Glomerular endothelial cell (primary cell): ENCODE measurements at places on chromosomes 6 and 20.

GRCh38 chr20:45311589-45312211 lies 3.6 kb upstream of the MATN4 start:
- no peak for DNase-seq

DNA sequence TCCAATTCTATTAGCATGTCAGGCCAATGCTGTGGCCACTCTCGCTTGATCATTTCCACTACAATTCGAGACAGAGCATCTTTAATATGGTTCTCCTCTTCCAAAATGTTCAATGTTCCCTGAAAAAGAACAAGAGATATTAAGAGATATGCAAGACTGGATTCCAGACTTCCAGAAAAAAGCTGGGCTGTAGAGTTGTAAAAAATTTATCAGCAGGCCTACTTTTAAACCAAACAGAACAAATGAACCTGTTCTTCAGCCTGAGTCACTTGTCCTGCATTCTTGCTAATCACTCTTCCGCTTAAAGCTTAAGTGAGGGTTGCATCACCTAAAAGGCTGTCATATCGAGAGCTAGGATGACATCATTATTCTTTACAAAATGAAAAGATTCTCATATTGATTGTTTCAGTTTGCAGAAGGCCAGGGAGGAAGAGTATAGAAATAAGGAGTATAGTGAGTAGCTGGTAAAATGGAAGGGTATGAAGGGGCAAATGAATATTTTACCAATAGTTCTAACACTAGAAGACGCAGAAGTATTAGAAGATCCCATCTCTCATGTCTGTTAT lies 4.9 kb downstream of the XPO5 start:
- DNase-seq, result no peak

GRCh38 chr20:32434434-32434833 lies 76.3 kb downstream of the ASXL1 start:
- DNase-seq, result no peak

DNA sequence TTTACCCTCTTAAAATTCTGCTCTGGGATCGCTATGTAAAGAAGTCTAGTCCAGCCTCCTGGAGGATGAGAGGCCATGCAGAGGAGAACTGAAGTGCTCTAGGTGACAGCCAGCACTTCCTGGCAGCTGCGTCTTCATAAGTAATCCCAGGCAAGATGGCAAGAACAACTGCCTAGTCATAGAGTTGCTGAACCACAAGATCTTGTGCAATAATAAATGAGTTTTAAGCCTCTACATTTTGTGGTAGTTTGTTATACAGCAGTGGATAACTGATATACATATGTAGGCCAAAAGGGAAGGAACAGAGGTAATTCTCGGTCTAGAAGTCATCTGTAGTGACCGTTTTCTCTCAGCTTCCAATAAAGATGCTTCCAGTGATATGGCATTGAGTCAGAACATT lies 103.8 kb upstream of the FLRT3 start:
- DNase-seq, result no peak

- no peak for DNase-seq
These were observed at the start of gene FOXC1 for GRCh38 chr6:1609648-1610496. Gene FOXC1 (plus strand): TSS chr6:1609915. CDS start chr6:1610446, 531 bp downstream.

- no peak for DNase-seq
These were observed 166.2 kb downstream of the SCML4 start for GRCh38 chr6:107657755-107658461.

DNA sequence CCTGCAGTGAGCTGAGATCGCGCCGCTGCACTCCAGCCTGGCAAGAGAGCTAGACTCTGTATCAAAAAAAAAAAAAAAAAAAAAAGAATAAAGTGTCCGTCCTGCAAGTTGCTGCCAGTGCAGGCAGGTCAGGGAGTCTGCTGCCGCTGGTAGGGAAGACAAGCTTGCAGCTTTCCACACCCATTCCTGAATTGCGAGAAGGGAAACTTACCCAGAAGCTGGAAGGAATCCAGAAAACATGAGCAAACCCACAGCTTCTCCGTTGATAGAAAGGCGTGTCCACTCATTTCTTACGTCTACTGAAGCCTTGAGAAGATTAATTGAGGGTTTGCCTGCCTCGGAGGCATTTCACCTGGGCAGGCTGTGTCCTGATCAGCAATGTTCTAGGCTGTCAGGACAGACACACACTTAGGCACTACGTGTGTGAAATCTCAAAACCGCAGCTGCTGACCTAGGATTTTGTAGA lies 61.6 kb upstream of the DSP start:
- DNase-seq, result no peak

DNA sequence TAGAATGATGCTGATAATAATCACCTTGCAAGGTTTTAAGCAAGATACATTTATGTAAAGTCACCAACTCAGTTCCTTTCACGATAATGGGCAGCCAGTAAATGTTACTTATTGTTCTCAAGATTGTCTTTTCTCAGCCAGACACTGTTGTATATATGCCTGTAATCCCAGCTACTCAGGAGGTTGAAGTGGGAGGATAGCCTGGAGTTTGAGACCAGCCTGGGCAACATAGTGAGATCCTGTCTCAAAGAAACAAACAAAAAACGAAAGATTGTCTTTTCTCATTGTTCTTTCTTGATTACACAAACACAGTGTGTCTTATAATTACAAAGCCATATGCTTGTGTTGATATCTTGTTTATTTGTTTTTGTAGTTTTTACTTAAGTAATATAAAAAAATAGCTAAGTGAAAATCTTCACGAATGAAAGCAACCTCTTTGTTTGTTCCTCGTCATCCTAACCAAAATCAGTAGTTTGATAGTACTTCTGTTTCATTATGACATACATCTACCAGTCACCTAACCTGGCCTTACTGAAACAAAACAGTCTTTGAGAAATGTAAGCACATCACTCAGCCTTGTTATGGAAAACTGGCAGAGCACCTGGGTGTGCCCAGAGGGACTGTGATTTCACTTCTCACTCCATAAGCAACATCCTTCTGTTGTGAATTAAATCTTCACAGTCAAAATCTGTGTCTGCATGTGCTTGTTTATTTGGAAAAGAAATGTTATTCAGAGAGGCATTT lies 436.2 kb upstream of the SOX4 start:
- no peak for DNase-seq

- DNase-seq, result no peak
These were observed 72.2 kb downstream of the RIN2 start for GRCh38 chr20:19830211-19830785.

- no peak for DNase-seq
These were observed 84.2 kb downstream of the PREP start for GRCh38 chr6:105318660-105319059.

- DNase-seq, result no peak
These were observed 309.1 kb upstream of the IMPG1 start for GRCh38 chr6:76381612-76382011.

DNA sequence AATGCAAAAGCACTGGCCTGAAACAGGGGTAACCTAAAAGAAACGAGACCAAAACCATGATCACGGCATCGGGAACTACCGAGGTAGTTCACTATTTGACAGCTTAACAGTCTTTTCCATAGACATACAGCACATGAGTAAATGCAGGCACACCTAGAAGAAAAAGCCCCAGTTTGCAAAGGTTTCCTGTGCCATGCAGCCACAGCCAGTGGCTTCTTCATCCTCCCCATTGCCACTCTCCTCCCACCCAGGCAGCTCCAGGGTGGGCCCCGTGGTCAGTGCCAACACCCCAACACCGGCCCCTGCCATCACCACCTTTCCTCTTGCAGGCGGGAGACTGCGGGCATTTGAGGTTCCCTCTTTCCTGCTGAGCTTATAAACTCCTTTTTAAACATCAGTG lies 115.4 kb downstream of the SLC23A2 start:
- no peak for DNase-seq

DNA sequence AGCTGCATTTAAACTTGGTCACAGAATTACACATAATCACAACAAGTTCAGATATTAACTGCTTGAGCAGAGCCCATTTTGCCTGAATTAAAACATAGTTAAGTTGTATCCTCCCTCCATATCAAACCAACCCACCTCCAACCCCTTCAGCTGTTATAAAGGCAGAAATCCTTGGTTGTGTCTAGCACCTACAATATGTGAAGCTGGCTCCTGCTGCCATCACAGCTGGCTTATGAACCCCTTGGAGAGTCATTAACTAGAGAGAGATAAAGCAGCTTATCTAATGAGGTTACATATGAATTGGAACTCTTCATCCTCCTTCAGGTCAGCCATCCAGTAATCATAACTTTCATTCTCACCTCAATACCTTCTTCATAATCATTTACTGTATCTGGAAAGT lies 101.8 kb downstream of the EPHA7 start:
- DNase-seq, result no peak

DNA sequence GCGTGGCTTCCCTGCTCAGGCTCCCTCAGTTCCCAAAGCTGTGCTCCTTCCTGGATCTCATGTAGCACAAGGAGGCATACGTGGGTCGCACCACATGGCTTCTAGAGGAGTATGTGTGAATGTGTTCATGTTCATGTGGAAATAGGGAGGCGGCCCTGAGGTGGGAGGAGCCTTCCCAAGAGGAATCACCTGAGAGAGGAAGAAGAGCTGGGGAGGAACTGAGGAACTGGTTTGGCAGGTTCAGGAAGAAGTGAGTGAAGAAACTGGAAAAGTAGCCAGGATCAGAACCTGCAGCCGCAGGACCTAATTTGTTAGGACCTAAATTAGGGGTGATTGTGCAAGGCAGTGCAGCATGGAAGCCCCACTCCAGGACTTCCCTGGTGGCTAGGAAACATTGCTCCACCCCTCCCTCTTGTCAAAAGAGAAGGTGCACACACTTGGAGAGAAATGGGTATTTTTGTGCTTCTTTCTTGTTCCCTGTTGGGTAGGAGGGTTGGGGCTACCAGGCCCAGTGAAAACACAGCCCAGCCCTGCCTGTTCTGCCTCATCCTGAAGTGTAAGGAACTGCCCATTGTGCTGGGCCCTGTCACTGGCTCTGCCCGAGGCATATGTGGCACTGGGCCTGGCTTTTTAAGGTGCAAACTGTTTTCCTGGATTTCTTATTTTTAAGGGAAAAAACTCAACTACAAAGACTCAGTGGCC lies 20.7 kb downstream of the SYNJ2 start:
- no peak for DNase-seq

DNA sequence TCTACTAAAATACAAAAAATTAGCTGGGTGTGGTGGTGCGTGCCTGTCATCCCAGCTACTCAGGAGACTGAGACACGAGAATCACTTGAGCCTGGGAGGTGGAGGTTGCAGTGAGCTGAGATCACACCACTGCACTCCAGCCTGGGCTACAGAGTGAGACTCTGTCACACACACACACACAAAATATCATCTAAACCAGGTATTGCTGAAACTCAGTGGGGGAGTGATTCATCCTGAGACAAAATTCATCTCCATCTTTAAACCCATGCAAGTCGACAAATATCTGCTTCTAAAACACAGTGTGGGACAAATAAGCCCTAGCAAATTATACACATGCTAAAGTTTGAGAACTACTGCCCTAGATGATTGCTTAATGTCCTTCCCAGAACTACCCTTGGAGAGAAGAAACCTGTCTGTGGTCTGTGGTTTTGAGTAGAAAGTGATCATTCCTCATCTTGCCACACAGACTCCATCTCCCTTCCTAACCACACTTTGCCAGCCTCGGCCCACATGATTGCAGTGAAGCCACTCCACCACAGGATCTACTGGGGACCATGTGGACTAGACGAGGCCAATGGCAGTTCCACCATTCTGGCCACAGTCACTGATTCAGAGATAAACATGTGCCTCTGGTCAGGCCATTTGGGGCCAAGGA lies 130.3 kb downstream of the OPRM1 start:
- no peak for DNase-seq

DNA sequence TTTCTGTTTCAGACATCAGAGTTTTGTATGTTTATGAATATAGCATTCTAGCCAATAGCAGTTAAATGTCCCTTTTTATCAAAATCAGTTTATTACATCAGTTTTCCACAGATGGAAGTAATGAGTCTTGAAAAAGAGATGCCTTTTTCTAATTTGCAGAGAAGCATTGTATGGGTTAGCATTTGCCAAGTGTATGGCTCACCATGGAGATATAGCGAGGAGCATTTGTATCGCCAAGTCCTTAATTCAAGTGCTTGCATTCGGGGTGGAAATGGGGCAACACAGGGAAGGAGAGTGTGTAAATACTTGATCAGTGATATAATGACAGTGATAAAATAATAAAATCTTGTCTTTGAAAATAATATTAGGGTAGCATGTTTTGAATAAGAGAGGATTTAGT lies 42.9 kb downstream of the TXLNB start:
- DNase-seq, result no peak

GRCh38 chr6:37625591-37626374 lies 71.9 kb downstream of the MDGA1 start:
- DNase-seq, result no peak

DNA sequence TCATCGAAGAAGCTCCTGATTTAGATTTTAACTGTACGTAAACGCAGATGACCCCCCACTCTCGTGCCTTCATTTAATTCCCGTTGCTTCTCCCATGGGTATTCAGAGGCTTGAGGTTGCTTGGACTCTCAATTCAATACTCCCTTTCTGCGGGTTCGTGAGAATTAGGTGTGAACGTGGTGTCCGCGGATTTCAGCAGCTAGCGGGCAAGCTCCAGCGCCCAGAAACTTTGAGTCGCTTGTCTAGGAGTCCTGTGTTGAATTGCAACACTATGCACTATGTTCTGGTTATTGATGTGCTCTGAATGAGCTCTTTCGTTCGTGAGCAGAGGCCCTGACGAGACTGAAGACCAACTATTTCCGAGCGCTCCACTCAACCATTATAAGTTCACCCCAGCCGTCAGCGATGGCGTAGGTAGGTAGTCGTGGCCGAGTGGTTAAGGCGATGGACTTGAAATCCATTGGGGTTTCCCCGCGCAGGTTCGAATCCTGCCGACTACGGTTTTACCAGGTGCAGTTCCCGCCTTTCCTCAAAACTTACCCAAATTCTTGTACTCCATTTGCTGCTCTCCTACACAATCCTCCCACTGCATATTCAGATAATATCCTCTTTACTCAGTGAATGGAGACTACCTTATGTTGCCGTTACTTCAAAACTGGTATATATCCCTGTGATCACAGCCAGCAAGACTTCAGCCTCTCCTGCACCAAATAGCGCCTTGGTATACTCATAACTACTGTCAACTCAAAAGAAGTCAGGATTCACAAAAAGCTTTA lies 72.6 kb upstream of the ZNF184 start:
- no peak for DNase-seq

- DNase-seq, result no peak
These were observed 163.6 kb downstream of the LY86 start for GRCh38 chr6:6752129-6752528.

GRCh38 chr6:109449795-109450673 lies 5.5 kb downstream of the MICAL1 start:
- no peak for DNase-seq

DNA sequence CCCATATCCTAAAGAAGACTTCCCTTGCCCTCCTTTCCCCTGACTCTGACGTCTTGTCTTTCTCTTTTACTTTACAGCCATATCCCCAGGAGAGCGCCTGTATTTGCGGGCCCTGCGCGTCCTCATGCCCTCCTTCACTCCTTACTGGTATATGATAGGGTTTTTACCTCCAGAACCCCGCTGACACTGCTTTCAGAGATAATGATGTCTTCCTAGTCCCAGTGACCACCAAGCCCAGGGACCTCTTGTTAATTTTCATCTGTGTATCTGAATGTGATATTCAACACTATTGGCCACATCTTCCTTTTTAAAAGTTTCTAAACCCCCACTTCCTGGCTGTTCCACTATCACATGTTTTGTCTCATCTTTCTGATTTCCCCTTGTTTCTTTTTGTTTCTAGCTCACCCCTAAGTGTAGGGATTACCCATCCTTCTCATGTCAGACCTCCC lies 102.0 kb downstream of the HIVEP1 start:
- no peak for DNase-seq

- no peak for DNase-seq
These were observed 41.7 kb downstream of the JPH2 start for GRCh38 chr20:44145131-44145775.
